Stimulated activated CD8-positive, alpha-beta memory T cell treated with anti-CD3 and anti-CD28 coated beads, Interleukin-7, amount 100 ng/mL, for 24 hours (primary cell): ENCODE measurements at places on chromosomes 3 and 15.

- DNase-seq, result no peak
Observed at GRCh38 chr3:14242490-14243311, 64.1 kb downstream of the LSM3 start.

DNA sequence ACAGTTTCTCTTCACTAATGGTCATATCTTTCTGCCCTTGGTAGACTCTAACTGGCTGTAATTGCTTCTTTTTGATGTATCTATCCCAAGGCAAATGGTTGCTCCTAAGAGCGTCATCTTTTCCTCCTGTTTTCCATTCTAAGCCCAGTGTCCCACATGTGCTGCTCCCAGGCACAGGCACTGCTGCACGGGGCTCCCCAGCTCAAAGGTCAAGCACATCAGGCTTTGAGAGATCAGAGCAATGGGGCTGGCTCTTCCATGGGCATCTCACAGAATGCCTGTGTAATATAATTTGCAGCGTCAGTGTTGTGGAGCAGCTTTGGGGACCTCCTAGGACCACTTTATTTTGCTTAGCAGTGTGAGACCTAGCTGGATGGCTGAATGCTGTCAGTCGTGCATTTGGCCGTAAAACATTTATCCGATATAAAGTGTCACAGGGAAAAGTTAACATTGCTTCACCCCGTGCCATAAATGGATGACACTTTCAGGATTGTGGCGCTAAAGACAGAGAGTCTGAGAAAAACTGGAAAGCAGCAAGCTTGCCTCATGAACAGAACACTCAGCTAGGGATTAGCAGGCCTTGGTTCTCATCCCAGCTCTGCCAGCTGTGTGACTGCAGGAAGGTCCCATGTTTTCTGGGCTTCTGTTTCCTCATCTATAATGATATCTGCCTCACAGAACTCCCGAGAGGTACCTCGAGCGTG, 277.5 kb upstream of the TBL1XR1 start:
- DNase-seq, result no peak

DNA sequence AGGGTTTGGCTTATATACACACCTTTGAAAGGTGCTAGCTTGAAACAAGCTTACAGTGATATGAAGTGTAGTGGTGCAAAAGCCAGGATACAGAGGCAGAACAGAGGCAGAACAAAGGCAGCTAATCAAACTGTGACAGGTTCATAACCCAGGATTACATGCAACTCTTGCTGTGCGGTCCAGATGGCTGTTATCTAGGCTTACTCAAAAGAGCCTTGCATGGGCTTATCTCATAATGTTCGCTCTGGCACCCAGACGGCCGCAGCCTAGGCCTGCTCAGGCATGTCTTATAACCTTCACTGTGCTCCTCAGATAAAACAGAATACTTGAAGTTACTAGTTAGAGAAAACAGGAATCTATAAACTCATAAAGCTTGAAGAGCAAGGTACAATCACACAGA, 22.8 kb upstream of the NOX5 start:
- DNase-seq, result no peak

GRCh38 chr3:48493203-48493501, 10.8 kb downstream of the SHISA5 start:
- no peak for DNase-seq

- DNase-seq, result no peak
Observed at GRCh38 chr3:17030438-17030837, 145.7 kb downstream of the PLCL2 start.

- DNase-seq, result no peak
Observed at GRCh38 chr3:62211675-62212429, 161.5 kb downstream of the FEZF2 start.

- DNase-seq, result no peak
Observed at GRCh38 chr3:128617270-128617556, 33.4 kb downstream of the RPN1 start.

GRCh38 chr3:191136347-191136746, 62.7 kb upstream of the OSTN start:
- no peak for DNase-seq

- no peak for DNase-seq
Observed at GRCh38 chr3:162034368-162034767, 537.8 kb downstream of the OTOL1 start.

DNA sequence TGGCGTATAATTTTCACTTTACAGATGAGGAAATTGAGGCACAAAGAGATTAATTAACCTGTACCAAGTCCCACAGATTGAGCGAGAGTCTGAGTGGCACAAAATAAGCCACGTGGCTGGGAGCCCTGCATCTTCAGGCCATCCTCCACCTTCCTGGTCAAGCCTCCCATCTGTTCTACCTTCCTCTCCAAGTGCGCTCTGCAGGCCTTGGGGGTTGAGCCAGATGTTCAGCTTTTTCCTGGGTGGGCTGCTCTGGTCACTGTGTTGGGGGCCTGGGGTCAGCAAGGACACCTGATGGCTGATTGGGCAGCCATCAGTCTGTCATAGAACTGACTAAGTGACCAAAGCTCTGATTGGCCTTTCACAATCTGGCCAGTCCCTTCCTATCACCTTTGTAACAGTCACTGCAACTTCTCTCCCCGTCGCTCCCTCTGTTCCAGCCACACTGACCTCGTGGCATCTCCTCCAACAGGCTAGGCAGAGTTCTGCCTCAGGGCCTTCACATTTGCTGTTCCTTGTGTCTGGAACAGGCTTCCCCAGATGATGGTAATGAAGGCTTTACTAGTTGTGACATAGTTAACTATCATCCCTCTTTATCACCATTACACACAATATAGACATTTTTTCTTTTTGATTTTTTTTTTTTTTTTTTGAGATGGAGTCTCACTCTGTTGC, 46.8 kb downstream of the SCN5A start:
- no peak for DNase-seq

- no peak for DNase-seq
Observed at GRCh38 chr3:112974178-112974517, 755 bp downstream of the CD200R1 start.

DNA sequence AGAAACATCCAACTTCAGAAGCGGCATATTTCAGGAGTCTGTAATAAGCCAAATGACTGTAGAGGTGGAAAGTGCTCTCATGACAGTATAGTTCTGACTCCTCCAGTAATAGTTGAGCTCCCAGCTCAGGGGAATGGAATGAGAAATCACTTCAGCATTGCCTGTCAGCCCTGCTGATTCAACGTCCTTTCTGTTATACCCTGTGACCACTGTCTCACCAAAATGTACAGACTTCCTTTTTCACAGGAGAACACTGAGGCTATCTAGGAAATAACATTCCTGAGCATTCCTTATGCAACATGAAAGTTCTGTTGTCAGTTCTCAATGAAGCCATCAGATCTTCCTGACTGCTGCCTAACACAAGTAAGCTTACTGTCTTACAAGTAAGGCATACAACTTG, 284.5 kb upstream of the MME start:
- DNase-seq, result no peak

GRCh38 chr3:24396338-24396737, 98.3 kb downstream of the THRB start:
- no peak for DNase-seq

GRCh38 chr15:38374556-38374955, 79.4 kb upstream of the FAM98B start:
- no peak for DNase-seq

- DNase-seq, result no peak
Observed at GRCh38 chr3:171374260-171374659, 85.9 kb downstream of the TNIK start.

- DNase-seq, result no peak
Observed at GRCh38 chr3:183818706-183819624, 6.4 kb downstream of the MAP6D1 start.

GRCh38 chr3:108495717-108496116, 14.7 kb downstream of the MYH15 start:
- no peak for DNase-seq

DNA sequence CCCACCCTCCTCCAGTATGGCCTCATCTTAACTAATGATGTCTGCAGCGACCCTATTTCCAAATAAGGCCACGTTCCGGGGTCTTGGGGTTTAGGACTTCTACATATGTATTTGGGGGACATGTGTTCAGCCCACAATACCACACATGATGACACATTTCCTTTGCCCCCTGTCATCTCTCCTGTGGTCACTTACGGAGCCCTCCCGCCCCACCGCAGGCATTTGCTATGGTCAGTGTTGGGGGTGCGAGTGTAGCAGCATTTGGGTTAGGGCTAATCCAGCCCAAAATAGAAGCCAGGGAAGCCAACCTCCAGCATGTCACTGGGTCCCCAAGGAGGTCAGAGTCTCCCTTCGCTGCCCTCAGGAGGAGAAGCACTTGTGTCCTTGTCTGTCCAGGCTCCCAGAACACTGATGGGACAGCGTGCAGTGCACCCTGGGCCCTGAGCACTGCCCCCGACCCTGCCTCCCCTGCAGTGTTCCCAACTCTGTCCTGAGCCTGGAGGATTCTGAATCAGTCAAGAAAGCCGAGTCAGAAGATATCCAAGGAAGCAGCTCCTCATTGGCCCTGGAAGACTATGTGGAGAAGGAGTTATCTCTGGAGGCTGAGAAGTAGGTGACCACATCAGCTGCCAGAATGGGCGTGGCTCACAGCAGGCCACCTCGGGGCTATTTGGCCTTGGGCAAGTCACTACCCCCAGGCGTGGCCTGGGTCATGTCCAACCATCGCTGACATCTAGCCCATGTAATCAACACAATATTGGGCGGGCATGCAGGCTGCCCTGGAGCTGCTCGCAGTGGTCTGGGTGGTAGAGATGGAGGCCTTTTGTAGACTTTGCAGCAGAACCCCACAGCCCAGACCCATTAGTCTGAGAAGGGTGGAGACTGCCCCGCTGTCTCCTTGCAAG, 46.9 kb upstream of the FGD5 start:
- DNase-seq, result no peak

DNA sequence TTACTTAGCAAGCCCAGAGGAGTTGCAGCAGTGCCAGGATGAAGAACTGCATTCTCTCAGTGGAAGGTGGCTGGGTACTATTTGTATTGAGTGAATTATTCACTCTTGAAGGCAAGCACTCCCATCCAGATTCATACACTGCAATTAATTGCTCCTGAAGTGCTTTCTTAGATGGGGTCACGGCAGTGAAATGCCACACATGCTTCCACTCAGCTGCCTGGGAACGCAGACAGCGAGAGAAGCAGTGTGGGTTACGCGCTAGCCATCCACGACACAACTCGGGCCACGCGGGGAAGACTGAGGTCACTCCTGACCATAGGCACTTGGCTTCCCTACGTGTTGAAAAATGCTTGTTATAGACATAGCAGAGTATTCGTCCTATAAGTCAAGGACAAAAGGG, 30.8 kb upstream of the LMCD1 start:
- DNase-seq, result no peak

DNA sequence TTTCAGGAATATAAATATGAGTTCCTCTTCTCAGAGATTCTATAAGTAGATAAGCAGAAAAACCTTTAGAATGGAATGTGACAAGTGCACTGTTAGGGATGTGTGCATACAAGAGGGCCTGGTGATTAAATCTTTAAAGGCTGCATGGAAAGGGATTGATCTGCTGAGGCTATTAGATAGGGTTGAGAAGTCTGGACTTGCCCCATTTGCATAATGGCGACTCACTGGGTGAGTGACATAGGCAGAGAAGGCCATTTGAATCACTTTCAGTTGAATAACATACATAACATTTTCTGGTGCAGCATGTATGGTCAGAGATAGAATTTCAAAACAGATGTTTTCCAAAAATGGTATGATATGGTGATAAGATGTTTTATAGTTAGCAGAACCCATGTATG, 156.9 kb downstream of the ZNF621 start:
- DNase-seq, result no peak

GRCh38 chr3:195284842-195285241, 13.9 kb upstream of the XXYLT1 start:
- no peak for DNase-seq

DNA sequence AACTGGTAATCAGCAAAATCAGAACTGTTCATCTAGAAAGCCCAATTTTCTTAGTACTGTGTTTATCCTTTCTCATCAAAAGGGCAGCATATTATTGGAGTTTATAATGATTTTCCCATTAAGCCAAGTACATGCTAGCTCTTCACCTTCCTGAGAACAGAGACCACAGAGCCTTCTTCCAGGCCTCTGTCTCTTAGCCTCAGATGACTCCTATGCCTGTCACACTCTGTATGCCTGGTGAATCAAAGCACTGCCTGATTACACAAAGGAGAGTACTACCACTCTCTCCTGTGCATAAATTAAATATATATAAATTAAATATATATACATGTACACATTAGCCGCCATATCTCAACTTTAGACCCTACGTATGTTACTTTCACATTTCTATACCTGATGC, 636.1 kb downstream of the NTRK3 start:
- DNase-seq, result no peak

GRCh38 chr15:65634356-65634755, 12.6 kb downstream of the SLC24A1 start:
- no peak for DNase-seq

GRCh38 chr3:150367757-150368156, 40.3 kb upstream of the TSC22D2 start:
- no peak for DNase-seq

DNA sequence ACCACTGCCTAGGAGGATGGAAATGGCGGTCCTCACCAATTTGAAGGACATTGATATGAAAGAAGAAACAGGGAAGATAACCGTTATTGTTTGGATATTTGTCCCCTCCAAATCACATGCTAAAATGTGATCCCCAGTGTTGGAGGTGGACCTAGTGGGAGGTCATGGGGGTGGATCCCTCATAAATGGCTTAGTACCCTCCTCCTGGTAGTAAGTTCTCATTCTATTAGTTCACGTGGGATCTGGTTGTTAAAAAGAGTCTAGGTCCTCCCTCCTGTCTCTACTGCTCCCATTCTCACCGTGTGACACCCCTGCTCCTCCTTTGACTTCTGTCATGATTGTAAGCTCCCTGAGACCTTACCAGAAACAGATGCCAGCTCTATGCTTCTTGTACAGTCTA, 30.5 kb downstream of the TLNRD1 start:
- no peak for DNase-seq

GRCh38 chr15:63056829-63057228, 14.3 kb downstream of the TPM1 start:
- DNase-seq, result no peak

- no peak for DNase-seq
Observed at GRCh38 chr15:63000706-63001105, 41.8 kb upstream of the TPM1 start.

DNA sequence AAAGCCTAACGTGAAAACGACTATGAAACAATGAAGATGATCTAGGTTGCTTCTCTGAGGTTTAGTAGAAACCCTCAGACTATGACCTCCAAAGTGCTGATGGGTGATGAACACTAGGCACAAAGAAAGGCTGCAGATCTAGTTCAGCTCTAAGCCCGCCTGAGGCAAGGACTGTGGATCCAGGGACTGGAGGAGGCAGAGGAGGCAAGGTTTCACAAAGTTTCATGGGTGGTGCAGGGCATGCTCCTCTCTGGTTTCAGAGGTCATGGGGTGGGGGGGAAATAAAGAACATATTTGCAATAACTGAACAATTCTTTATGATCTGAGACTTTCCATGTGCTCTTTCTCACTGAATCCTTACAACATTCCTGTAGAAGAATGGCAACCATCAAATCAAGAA, 679.2 kb downstream of the NTRK3 start:
- DNase-seq, result no peak
